ENCODE measurements at places on chromosomes 5 and 9.

DNA sequence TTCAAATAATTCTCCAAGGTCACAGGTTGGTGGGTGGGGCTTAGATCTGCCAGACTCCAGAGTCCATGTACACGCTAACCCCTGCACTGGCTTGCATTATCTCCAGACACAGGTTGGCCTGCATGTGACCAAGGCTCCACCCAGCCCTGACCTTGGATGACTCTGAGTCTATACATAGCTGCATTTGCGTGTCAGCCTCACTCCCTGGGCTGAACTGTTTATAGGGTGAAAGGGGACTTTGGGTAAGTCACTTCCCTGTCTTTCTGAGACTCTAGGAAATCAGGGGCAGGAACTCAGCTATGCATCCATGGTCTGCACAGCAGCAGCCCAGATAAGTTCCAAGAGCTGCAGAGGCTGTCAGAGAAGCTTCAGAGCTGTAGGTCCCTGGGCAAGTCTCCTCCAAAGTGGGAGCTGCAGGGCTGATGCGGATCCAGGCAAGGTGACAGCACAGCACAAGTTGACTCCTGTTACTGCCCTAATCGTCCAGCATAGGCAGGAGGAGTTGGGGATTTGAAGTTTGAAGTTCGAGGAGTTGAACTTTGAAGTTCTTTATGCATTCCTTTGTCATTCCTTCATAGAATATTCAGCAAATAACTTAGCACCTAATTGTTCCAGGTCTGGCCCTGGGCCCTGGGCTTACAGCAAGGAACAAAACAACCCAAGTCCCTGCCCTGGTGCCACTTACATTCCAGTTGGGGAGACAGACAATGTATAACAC, 53.4 kb downstream of the SLC22A5 start:
- DNase-seq = no peak

DNA sequence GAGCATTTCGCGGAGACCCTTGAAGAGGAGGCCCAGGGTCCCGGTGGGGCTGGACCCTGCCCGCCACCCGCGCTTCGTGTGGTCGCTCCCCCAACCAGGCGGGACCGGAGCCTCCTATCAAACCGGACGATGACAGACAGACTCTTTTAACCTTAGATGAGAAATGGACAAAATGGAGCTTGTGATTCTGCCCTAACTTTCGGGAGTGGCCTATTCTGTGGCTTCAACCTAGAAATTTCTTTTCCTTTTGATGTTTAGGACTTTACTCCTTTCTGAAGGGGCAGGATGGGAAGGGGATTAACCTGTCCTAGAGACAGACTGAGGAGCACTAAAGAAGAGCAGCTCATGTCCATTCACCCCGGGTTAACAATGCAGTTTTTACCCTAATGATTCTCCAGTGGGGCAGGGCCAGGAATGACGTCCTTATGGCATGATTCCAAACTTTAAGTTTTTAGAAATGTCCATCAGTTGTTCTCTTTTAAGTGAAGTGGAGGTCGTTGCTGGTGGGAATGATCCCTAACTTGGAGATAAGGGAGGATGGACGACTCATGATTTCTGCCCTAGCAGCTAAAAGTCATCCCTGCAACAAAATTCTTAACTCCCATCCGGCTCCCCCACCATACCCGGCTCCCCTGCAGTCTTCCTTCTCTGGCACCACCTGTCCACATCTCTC, 1.0 kb downstream of the NIPSNAP3A start:
- no peak for DNase-seq

DNA sequence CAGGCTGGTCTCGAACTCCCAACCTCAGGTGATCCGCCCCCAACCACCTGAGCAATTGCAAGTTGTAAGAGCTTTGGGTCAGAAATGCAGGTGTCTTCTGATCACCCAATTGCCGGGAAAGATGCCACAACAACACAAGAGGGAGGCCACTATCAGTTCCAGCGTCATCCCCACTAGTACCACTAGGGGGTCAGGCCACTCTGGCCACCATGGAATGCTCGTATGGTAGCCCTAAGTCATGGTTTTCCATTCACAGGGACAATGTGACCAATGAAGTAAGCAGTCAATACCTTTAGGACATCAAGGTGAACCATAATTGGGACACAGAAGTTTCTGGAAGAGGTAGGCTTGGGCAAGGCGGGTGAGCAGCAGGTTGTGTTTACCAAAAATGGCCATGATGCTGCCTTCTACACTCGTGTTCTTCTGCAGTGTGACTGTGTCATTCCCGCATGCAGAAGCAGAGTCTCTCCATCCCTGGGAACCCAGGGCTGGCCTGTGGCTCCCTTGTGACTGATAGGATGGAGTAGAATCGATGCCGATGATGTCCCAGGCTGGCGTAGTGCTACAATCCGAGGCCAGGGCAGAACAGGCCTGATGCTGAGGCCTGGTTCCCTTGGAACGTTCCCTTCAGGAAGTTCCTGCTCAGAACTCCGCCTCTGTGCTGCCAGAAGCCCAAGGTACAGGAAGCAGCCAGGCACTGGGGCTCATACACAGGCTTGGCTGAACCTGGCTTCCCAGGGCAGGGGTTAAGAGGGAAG, 42.2 kb upstream of the ANKRD33B start:
- peak; percentile 10 for DNase-seq

DNA sequence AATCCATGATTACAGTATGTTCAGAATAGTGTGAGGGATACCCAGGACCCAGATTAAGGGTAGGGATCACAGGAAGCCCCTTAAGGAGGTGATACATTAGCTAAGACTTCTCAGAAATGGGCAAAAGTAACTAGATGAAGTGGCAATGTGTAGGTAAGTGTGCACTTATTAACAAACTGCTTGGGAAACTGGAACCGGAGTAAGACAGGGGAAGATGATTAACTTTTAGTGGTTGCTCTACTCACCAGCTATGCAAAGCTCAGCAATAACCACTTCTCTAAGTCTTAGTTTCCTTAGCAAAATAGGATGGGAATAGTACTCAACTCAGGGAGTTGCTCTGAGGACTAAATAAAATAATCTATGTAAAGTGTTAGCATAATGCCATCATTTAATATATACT, 182.2 kb downstream of the MCTP1 start:
- no peak for DNase-seq

GRCh38 chr9:80197661-80198060, 625.9 kb downstream of the TLE4 start:
- no peak for DNase-seq

DNA sequence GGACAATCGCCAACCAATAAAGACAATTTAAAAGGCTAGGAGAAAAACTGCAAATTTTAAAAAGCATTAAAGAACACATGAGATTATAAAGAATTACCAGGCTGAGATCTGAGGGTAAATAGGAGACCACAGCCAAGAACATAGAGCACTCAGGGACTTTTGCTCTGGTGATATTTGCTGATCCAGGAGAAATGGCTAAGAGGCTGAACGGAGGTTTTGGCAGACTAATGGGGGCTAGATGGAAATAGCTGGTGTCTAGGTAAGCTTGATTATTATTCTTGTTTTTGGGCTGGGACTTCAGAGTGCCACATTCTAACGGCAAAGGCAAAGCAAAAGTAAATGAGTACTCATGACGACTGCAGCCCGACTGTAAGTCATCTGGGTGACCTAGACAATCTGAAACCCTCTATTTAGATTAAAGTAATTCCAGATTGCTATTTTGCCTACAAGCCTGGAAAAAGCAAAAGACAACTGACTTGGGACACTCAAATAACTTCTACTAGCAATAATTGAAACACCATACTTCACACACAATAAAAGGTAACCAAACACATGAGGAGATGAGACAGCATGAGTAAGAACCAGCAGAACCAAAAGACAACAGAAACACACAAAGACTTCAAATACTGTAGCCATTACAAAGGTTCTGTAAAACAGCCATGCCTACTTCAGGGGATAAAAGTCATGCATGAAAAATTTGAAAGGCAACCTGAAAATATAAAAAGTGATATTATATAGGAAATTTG, 68.8 kb downstream of the JAKMIP2 start:
- DNase-seq = no peak

GRCh38 chr5:155089643-155090042, 76.1 kb downstream of the KIF4B start:
- DNase-seq = no peak

GRCh38 chr9:77601476-77602099, 46.5 kb downstream of the GNA14 start:
- DNase-seq = no peak

DNA sequence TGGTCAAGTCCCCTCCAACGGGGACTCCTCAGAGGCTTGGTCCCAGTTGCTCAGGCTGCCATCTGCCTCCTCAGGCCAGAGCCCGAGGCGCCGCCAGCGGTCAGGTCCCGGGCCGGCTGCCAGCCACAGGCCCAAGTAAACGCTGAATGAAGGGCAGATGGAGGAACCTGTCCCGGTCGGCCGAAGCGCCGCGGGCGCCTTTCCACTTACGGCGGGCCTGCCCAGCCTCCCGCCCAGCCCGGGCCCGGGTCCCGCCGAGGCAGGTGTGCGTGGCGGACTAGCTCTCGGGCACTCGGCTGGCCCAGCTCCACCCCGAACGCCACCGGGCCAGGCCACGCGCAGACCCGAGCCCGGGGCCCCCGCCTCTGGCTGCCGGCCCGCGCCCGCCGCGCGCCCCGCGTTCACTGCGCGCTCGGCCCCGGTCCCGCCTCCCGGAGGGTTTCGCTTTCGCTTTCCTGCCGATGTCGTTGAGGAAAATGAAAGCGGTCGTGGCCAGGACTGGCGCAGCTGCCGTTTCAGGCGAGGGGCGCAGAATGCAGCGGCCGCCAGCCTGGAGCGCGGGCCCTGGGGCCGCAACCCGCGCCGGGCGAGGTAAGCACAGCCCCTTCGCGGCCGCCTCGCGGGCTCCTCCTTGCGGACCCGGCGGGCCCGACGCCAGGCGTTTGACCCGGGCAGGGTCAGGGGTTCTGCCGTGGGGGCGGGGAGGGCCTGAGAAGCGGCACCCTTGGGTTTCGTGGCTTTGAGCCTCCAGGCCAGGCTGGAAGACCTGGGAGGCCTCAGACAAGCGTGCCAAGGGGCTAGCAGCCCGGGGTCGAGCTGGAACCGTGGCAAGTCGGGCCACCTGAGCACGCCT, 41.2 kb downstream of the SLC22A5 start:
- peak; percentile 75 for DNase-seq
